NCI-H146 (cell line): ENCODE measurements at places on chromosomes 5 and 9.
A peak's percentile ranks its signal among the peaks of the same experiment; 100 is the strongest.

DNA sequence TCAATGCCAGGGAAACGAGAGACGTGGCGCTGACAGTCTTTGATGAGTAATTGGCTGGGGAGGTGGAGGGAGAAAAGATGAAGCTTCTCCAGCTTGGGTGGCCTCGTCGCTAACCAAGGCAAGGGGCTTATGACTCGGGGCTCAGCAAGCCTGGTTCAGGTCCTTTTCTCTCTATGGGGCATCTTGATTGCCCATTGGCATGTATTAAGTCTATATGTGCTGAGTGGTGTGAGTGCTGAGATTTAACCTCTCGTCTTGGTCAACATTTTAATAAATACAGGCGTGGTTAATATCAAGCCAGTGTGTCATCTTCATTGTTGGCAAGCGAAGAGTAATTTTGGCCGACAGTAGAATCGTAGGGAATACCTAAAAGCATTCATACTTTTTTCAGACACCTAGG lies 85.9 kb downstream of the RAI14 start:
- no peak for DNase-seq

DNA sequence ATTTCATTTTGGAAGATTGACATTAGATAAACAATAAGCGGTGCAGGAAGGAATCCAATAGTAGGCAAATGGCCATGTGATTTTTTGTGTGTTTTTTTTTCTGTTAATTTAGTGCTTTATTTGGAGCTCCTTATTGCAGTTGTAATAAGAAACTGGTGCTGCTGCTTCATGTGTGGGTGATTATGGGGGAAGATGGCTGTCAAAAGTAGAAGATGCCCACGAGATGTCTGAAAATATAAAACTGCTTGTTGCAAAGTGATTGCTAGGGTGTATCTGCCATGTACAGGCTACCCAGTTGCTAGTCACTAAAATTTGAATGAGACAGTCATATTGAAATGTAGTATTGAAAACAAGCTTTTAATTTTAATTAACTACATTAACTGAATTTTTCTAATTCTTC lies 216.7 kb upstream of the FTMT start:
- DNase-seq: no peak

- DNase-seq: peak; percentile 51
Observed at GRCh38 chr5:142316051-142316450, 8.8 kb downstream of the SPRY4 start.

DNA sequence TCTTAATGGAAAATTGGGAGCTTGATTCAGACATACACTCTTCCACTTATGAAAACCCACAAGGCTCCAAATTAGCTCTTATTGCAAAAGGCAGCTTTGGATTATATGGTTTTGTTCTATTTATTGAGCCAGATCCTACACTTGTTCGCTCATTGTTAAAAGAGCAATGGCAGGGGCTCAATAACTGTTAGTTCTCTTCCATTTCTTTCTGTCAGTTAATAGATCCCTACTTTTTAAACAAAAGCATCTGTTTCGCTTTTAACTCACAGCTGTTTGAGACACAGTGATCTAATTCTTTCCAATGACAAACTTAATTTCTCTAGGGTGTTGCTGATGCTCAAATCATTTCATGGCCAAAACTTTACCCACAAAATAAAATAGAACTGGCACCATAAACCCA lies 11.7 kb downstream of the C5 start:
- no peak for DNase-seq
